ENCODE measurements at places on chromosomes 7 and 10.

DNA sequence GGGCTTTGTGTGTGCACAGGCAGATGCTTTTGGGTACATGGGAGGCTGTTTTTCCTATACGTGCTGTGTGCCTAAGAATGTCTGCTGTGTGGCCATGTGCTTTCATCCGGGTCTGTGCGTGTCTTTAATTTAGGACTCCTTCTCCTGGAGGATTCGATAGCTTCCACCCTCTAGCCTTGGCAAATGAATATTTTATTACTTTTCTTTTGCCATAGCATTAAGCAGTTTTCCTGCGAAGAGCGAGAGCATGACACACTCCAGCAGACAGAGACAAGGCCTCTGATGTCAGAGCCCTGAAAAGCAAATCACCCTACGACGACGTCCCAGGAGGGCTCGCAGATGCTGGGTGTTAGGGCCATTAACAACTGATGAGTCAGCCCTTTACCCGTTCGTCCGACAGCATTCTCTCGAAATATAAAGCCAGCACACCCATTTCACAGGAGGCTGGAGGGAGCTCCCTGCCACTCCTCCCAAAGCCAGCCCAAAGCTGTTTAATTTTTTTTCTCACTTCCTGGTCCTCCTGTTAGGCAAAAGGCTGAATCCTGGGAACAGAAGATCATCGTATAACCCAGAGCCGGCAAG is 311.3 kb upstream of the ZMIZ1 start:
- DNase-seq = no peak

DNA sequence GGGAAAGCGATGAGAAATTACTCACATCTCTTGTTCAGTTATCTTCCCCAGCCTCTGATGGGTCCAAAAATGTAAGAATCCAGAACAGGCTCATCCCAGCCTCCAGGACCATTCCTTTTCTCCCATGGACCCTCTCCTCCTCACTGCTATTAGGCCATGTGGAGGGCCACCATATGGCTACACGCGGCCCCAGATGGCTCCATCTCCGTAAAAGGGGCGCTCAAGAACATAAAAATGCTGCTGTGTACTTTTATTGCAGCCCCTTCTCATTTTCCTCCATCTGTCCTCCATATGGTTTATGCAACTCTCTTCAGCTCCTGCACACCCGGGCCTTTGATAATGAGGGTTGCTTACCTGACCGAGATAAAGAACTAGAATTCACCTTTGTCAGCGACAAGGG is 166.2 kb downstream of the RAPGEF5 start:
- no peak for DNase-seq

DNA sequence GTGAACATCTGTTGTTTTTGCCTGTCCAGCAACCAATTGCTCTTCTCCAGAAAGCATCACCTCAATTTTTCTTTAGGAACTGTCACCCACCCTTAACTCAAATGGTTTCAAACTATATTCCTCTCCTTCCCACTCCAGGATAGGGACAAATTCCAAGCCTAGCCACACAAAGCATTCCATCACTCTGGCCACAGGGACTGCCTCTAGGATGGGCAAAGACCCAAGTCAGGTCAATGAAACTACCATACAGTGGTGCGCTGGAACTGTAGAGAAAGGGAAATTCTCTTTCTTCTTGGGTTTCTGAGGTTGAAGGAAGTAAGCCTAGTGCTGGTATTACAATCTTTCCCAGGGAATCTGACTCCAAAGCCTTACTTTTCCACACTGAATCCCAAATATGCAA is 3.6 kb downstream of the MICU1 start:
- DNase-seq = no peak

GRCh38 chr7:17534348-17534747 is 235.9 kb downstream of the AHR start:
- no peak for DNase-seq

DNA sequence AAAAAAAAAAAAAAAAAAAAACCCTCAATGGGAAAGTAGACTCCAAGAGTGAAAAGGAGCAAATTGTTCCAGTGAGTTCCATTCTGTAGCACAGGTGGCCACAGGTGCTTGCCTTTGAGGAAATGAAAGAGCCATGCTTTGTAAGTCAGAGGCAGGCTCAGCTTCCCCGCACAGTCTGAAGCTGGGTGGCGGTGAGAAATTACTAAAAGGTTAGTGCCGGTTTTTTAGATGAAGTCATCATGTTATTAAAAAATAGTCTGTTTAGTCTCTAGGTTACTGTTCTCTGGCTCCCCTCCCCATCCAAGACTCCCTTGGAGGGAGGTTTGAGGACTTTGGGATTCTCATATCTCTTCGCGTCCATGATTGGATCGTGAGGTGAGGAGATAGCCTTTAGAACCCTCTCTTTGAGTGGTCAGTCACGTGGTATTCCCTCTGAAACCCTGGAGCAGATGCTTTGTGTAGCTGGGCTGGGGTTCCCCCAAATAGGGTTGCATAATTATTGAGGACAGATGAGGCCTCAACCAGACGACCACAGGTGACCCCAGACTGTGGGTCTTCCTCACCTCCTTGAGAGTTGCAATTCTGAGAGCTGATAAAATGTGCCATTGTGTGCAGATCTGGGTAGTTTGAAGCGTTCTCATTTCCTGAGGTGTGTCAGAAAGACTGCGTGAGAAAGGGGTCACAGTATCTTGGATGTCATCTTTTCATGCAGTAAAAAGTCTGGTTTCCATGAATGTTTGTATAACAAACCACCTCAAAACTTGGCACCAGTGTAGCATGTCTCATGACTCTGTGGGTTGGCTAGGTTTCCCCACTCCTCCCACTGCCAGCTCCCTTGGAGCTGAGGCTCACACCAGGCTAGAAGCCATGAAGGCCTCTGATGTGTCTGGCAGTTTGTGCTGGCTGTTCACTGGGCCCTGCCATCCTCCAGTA is 27.1 kb downstream of the OGDH start:
- peak; percentile 40 for DNase-seq

Data from NCI-H2081 (cell line).